ENCODE measurements at places on chromosomes 4 and X. TPM values are rescaled to one million over a fixed set of nuclear protein-coding genes. Genes with fewer than 3 reads are reported as not detected.

The PAK3 gene
- 11.9 TPM for total RNA-seq

The STS gene
- total RNA-seq = 6.9 TPM

The CLDN34 gene
- 0.33 TPM for total RNA-seq

The UGT2A3 gene
- not detected for total RNA-seq

DNA sequence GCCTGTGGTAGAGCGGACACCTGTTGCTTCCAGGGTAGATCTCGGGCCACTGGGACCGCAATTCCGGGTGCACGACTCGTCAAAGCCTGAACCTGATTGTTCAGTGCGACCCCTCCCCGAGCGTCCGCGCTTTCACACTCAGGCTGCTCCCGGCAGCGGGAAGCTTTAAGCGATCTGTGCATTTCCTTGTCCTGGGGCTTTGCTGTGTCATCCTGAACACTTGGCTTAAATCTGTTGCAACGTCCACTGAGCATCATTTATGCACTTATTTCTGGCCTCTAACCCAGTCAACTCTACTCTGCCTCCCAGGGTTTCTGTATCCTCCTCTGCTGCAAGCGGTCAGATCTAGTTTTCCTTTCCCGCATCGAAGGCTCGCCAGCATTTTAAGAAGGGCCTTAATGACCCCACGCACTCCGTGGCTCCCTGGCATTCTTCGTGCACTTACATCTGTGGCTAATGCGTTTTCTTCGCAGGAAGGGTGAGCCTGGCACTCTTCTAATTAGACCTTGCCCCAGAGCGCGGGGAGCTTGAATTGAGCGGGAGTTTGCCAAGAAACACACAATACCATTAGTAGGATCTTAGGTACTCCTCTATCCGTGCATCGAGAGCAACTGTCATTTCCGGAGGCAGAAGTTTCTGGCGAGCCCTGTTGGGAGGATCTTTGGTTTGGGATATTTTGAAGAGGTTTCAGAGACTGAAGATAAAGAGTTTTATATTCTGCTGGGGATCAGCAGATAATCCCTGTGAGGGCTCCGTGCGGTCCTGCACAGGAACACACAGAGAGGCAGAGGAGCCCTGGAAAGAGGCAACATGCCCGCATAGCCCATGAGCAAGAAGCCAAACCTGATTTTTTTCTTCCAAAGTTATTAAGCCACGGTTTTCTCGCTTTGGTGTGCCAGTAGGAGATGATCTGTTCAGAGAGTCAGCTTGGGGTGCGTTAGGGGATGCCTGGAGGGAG lies 654 bp upstream of the DDIT4L start:
- peak; percentile 8 for DNase-seq

GRCh38 chr4:72987741-72988729 lies 81.5 kb downstream of the COX18 start:
- DNase-seq = no peak

GRCh38 chr4:184949020-184949419 lies 69.3 kb upstream of the HELT start:
- no peak for DNase-seq

DNA sequence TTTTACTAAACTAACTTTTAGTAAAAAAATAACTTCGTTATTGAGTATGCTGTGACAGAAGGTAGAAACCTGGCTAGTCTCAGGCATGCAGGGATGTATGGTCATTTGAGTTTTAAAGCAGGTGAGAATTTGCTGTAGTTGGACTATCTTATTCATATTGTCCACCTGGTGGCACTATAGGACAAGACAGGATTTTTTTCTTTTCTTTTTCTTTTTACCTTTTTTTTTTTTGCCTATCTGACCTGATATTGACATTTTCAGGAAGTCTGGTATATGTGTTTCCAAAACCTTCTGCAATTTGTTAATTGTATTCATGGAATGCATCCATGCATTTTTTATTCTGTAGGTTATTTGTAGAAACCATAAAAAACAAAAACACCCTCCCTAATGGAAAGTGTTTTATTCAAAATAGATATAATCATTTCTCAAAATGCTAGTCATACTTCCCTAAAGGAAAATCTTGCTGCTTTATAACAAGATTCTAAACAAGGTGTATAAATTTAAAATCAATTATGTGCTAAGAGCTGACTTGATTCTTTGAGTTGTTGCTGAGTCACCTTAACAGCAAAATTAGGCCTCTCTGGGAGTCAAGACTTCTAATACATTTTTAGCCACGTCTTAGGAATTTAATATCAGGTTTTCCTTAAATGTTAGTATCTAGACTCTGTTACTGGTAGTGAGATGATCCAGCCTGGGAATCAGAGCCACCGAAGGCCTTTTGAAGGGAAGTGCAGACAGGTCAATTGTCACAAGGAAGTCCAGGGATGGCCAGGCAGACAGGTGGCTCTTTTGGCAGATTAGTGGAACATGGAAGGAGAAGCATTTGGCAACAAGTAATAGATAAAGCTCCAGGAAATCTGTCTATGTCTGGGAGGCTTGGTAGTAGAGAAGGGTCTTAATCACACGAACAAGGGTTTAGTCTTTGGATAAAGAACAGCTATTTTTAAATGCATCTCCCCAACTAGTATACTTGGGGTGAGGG lies 201.3 kb upstream of the GNPDA2 start:
- DNase-seq = no peak

DNA sequence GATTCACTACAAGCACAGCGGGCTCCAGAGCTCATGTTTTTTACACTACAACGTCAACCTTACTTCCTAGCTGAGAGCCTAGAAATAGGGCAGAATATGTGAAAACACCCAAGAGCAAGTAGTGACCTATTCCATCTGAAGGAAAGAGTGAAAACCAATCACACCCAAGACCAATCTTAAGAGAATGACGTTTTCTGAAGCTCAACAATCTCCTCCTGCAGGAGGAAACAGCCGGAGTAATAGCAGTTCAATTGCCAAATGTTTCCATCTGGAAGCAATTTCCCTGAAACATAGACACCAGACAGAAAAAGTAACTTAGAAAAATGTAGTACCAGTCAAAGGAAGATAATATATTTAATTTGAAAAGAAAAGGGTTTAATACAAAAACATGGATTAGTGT lies 142.4 kb downstream of the ANXA5 start:
- DNase-seq = no peak

DNA sequence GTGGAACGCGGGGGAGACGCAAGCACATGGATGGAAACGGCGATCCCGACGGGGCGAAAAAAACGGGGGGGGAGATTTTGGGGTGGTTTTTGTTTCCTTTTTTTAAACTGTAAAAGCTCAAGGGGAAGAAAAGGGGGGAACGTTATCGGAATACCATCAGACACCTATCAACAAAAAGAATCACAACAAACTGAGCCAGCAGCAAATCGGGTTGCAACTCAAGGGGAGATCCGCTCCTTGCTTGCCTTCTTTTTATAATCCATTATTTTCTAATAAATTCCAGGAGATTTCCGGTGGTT lies 616 bp downstream of the MAML3 start:
- no peak for DNase-seq

DNA sequence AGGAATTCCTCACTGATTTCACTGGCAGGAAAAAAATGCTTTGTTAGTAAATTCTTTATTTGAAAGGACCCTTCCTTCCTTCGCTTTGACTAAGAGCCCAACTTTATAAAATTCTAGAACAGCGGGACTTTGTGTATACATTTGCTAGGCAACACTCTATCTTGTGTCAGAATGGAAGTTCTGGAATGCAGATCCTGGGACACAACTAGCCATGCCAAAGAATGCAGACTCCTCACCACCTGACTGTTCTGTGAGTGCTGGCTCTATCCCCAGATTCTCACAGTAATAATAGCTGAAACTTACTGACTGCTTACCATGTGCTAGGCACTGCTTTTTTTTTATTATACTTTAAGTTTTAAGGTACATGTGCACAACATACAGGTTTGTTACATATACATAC lies 73.3 kb upstream of the ZDHHC15 start:
- DNase-seq = no peak

DNA sequence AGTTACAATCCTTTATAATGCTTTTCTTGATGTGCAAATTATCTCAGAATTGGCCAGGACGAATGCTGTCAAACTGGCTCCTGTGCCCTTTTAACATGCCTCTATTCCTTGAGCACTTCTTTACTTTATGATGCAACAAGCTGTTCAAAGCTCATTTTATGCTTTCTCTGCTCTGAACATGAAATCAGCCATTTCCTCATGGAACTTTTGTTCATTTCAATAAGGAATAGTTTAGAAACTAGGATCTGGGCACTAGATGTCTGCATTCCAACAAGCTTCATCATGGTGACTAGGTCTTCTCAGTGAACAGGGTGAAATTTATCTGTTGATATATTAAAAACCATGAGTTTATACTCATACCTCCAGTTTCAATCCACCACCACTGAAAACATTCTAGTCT lies 87.3 kb upstream of the TEX13A start:
- no peak for DNase-seq

Measured in neural crest cell (in vitro differentiated cells).